ENCODE measurements at places on chromosomes 5 and 9.

DNA sequence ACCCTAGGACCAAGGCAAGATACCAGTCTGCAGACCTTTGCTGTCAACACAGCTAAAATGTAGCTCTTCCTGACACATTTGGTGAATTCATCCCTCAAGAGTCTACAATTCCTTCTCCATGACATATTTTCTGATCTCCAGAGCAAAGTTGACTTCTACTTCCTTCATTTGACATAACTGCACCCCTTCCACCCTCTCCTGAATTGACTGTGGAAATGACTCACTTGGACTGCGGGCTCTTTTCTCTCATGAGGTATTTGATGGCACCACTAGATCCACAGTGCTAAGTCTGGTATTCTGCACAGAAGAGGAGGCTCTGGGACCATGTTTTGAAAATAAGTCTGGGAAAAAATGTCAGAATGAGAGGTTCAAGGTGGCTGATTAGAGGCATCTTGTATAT, 338.4 kb upstream of the TRPC7 start:
- DNase-seq: no peak

DNA sequence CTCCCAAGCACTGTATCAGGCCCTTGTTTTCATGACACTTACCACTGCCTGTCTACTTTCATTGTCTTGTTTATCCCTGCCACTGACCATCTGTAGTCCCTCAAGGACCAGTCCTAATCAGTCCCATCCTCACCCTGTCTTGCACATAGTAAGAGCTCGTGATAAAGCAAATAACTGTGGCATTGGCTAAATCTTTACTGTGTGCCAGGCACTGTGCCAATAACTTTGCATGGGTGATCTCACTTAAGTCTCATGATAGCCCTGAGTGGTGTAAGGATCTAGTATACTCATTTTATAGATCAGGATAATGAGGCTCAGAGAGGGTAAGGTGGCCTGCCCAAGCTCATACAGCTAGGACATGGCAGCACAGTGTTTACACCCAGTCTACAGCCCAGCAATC, 5.6 kb downstream of the CDX1 start:
- no peak for DNase-seq

GRCh38 chr5:143454936-143455516, 51.5 kb upstream of the NR3C1 start:
- no peak for DNase-seq

- no peak for DNase-seq
Observed at GRCh38 chr5:54446379-54446732, 9.1 kb upstream of the HSPB3 start.

- peak; percentile 39 for DNase-seq
Observed at GRCh38 chr5:177146891-177147638, 13.5 kb downstream of the NSD1 start.

GRCh38 chr9:134879664-134880483, 736 bp upstream of the FCN2 start:
- DNase-seq: peak; percentile 5
